ENCODE measurements at places on chromosomes 1 and 21.

DNA sequence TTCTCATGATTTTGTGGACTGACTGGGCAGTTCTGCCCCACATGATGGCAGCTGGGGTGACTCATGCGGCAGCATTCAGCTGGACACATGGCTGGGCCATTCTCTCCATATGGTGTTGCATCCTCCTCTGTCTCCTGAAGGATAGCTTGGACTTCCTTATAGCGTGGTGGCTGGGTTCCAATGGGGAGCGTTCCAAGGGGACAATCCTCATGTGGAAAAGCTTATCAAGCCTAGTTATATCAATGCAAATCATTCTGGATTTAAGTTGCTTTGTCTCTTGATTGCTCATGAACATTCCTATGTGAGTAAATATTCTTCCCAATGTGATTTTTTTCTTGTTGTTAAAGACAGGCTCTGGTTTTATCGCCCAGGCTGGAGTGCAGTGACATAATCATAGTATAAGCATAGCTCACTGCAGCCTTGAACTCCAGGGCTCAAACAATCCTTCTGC is 13.2 kb upstream of the SLC2A1 start:
- DNase-seq: no peak

DNA sequence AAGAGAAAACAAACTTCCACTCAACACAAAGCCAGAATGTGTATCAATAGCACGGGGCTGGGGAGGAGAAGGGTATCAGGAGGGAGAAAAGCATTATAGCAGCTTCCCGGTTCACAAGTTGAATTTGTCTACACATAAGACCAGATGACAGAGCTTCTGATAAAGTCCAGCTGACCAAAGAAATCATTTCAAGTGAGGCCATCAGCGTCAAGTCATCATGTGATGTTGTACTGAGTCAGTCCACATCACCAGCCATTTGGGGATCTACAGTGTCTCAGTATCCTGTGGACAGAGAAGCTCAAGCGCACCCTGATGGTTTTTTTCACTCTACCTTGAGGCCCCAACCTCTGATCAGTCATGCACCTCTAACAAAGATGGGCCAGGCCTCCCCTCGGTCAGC is 33.0 kb downstream of the SETD4 start:
- no peak for DNase-seq

- DNase-seq: no peak
Measured at GRCh38 chr1:73310797-73311381, 887.1 kb downstream of the LRRIQ3 start.

GRCh38 chr1:25817840-25818501 is 1.8 kb upstream of the MTFR1L start:
- no peak for DNase-seq

- no peak for DNase-seq
Measured at GRCh38 chr1:40411294-40411693, 37.8 kb downstream of the SMAP2 start.

DNA sequence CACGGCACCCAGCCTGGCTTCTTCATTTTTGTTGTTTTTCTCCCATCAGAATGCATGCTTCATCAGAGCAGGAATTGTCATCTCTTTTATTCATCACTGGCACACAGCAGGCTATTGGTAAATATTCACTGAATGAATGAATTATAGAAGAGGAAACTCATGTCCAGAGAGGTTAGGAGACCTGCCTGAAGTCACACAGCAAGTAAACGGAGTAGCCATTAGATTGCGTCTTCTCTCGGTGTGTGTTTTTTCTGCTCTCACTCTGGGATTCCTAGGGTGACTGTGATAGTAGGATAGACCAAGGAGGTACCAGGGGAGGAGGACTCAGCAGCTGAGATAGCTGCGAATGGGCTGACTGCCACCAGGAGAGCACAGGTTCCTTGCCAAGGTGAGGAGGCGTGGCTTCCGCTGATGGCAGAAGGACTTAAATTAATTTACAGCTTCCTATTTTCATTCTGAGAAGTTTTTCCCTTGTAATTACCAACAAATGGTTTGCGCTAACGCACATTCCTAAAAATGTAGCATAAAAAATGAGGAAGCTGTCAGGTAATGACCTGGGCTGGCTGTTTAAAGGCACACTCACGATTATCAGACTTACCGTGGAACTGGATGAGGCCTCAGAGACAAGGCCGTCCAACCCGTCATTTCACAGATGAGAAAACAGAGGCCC is 4.5 kb upstream of the NCMAP start:
- no peak for DNase-seq

- no peak for DNase-seq
Measured at GRCh38 chr21:44734841-44735240, 23.5 kb upstream of the TSPEAR start.

- no peak for DNase-seq
Measured at GRCh38 chr1:22132517-22133235, 10.2 kb downstream of the WNT4 start.

DNA sequence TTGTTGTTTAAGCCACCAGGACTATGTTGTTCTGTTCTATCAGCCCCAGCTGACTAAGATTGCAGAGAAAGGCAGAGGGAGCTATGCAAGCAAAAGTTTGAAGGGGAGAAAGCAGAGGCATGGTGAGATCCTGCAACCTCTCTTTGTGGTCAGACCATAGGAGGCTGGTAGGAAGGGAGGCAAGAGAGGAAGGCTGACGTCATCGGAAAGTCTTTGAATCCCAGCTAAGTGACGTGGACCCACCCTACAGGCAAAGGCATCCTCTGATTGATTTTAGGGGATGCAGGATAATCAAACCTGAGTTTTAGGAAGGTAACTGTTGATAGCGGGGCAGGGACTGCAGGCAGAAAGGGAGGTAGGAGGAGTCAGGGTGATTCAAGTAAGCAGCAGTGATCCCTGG is 23.3 kb upstream of the TNNI1 start:
- no peak for DNase-seq

Data from nephron progenitor cell (in vitro differentiated cells).